ENCODE measurements at places on chromosomes 4 and X. TPM values are rescaled to one million over a fixed set of nuclear protein-coding genes. Genes with fewer than 3 reads are reported as not detected.
A peak's percentile ranks its signal among the peaks of the same experiment; 100 is the strongest.

GRCh38 chr4:145731028-145731427, 51.1 kb downstream of the C4orf51 start:
- no peak for DNase-seq

- no peak for DNase-seq
Observed at GRCh38 chr4:157918036-157918832, 254.6 kb downstream of the GASK1B start.

DNA sequence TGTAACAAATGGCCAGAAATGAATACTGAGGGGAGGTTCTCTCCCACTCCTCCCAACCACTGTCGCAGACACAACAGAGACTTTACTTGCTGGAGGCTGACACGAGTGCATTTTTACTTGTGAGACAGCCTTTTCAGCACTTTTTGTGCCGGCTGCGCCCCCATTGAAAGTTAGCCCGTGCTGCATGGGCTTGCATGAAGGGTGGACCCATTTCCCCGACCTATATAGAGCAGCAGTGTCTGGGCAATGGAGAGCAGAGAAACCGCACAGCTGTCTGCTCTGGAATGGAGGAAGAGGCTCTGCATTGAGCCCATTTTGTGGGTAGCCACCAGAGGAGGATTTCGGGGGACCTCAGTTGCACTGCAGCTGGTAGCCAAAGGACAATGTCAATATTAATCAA, 208.8 kb downstream of the UGT8 start:
- DNase-seq, result no peak

DNA sequence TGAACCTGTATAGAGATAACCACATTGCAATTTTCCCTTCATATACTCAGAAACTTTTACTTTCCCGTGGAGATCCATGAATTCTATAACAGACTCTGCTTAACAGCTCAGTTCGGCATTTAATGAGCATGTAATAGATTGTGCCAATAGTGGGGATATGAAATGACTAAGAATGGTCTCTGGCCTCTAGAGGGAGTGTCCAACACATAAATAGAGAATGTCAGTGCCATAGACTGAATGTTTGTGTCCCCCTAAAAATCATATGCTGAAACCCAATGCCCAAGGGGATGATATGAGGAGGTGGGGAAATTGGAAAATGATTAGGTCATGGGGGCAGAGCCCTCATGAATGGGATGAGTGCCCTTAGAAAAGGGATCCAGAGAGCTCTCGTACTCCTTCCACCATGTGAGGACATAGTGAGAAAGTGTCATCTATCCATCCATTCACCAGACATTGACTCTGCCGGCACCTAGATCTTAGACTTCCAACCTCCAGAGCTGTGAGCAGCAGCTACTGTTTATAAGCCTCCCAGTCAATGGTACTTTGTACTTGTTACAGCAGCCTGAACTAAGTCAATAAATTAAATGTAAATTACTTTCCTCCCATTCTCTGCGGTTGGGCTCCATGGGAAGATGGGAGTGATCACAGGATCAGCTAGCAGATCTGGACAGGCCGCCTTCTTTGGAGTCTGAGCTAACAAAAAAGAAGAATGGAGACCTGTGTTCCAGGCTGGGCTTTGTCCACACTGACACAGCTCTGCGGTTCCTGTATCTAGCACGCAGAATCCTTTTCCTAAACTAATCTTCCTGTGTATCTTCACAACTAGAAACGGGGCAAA, 28.1 kb upstream of the HPSE start:
- peak; percentile 32 for DNase-seq

- peak; percentile 28 for DNase-seq
Observed at GRCh38 chr4:99722006-99722405, 64.4 kb upstream of the C4orf54 start.

- peak; percentile 28 for DNase-seq
Observed at GRCh38 chr4:12889054-12889453, 595.1 kb downstream of the RAB28 start.

DNA sequence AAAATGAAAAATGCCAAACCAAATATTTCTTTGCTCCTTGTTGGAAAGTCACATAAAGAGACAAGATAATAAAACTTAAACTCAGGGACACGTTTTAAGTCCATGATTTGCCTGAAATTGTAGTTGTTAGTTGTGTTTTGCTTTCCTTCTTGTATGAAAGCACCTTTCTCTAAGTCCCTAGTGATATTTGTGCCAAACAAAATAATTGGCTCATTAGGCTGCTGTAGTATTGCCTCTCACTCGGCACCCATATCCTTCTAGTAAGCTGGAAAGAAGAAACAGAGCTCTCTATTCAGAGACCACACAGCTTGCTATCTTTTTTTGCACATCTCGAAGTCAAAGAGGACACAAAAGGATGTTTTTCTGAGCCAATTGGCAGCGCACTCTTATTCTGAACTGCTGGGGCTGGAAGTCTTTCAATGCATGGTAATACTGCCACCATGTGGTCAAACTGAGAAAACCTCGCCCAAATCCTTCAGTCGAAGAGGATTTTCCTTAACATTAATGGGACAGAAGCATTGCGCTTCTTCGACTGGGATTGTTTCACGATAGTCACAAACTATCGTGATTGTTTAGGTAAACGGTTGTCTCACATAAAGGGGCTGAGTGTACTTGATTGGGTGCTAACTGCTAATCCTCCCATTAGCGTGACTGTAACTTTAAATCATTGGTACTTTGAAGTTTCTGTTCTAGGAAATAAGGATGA, 571.9 kb upstream of the LCORL start:
- DNase-seq, result peak; percentile 51

DNA sequence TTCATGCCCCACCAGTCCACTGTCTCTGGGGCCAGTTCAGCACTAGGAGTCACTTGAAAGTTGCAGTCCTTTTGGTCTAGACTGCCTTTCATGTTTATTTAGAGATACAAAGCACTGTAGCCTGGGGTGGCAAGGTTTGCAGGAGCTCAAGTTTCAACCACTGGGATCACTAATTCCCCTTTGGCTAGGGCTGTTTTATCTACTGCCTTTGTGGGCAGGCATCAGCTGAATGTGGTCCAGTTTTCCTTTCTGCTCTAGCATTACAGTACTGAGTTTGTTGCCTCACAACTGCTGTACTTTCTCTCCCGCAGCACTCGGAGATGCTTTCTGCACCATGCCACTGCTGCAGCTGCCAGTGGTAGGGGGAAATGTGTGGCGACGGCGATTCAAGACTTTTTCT, 222.3 kb upstream of the HDX start:
- DNase-seq, result no peak

DNA sequence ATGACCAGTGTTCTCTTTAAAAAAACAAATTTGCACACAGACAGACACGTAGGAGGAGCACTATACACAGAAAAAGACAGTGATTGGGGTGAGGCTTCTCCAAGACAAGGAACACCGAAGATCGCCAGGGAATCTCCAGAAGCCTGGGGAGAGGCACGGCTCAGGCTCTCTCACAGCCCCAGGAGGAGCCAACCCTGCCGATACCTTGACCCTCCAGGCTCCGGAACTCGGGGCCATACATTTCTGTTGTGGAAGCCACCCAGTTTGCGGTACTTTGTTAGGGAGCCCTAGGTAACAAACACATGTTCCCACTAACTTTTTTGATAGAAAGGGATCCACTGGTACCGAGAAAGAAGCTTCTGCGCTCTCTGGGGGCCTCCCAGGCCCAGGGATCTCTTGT, 55.8 kb downstream of the DCTD start:
- DNase-seq, result no peak

GRCh38 chr4:36303426-36304137, 22.2 kb downstream of the DTHD1 start:
- DNase-seq, result no peak

GRCh38 chr4:8742546-8742945, 129.1 kb downstream of the HMX1 start:
- no peak for DNase-seq

- peak; percentile 80 for DNase-seq
Observed at GRCh38 chr4:128524311-128524710, 236.7 kb upstream of the PGRMC2 start.

- no peak for DNase-seq
Observed at GRCh38 chr4:99714179-99714578, 56.6 kb upstream of the C4orf54 start.

DNA sequence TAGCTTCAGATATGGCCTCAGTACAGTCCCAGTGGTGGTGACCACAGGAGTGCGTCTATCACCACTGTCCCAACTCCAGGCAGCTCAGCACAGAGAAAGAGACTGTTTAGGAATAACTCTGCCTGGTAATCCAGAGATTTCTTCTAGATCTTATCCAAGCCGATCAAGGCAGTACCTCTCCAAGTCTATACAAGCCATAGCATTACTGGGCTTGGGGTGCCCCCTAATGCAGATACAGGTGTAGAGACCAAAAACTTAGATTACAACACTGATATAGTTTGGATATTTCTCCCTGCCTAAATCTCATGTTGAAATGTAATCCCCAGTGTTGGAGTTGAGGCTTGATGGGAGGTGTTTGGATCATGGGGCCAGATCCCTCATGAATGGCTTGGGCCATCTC, 100.9 kb downstream of the PTCHD1 start:
- no peak for DNase-seq

DNA sequence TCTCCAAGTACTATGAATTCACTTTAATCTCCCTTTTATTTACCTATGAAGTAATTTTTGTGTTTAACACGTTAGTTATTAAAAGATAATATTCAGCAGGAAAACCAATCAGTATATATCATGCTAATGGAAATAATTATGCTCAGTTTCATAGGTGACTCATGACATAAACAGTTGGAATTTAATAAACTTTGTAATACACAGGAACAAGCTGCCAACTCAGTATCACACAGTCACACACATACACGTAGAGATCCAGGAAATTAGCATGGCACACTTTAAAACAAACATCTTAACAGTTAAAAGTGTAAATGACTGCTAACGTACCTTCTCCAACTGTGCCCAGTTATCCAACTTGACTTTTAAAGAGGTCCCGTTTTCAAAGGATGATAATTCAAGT, 2.3 kb downstream of the SPATA4 start:
- peak; percentile 67 for DNase-seq

DNA sequence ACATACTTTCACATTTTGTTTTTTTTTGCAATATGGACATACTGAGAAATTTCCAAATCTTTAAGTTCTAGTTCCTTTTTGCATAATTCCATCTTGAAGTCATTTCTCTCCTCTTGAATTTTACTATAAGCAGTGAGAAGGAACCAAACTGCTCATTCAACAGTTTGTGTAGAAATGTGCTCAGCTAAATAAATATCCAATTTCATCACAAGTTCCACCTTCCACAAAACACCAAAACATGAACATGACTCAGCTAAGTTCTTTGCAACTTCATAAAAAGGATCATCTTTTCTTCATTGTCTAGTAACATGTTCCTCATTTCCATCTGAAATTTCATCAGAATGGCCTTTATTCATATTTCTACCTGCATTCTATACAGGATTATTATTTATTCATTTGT, 77.3 kb upstream of the FGF13 start:
- no peak for DNase-seq

DNA sequence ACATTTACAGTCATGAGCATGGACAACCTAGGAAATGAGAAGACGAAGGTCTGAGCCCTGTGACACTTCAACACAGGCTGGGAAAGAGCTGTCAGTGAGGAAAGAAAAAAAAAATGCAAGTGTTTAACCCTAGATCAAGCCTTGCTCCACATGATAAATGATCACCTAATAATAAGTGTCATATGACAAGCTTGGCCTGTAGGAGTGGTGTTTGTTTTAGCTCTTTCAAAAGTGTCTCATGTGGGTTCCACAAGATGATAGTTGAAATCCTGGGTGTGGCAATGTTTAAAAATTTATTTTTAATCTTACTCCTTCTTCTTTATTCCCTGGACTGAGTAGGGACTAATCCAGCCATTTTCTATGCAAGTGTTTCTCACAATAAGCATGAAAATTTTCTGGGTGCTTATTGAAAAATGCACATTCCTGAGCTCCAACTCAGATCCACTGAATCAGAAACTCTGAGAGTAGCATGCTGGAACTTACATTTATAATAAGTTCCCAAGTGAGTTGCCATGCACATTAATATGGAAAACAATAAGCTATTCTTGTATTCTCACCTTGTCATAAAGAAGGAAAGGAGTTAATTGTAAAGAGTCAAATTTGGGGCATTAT, 138.3 kb downstream of the AREG start:
- peak; percentile 21 for DNase-seq

GRCh38 chr4:137345597-137345996, 186.7 kb downstream of the PCDH18 start:
- DNase-seq, result no peak

DNA sequence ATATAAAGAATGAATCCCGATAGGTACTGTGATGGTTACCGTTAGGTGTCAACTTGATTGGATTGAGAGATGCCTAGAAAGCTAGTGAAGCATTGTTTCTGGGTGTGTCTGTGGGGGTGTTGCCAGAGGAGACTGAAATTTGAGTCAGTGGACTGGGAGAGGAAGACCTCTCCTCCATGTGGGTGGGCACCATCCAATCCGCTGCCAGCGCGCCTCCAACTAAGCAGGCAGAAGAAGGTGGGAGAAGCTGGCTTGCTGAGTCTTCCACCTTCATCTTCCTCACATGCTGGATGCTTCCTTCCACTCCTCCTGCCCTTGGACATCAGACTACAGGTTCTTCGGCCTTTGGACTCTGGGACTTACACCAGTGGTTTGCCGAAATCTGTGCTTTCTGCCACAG, 40.1 kb downstream of the WFS1 start:
- no peak for DNase-seq

GRCh38 chr4:121227341-121227792, 63.2 kb upstream of the TNIP3 start:
- no peak for DNase-seq

GRCh38 chr4:57037982-57038604, 59.4 kb downstream of the POLR2B start:
- peak; percentile 32 for DNase-seq

DNA sequence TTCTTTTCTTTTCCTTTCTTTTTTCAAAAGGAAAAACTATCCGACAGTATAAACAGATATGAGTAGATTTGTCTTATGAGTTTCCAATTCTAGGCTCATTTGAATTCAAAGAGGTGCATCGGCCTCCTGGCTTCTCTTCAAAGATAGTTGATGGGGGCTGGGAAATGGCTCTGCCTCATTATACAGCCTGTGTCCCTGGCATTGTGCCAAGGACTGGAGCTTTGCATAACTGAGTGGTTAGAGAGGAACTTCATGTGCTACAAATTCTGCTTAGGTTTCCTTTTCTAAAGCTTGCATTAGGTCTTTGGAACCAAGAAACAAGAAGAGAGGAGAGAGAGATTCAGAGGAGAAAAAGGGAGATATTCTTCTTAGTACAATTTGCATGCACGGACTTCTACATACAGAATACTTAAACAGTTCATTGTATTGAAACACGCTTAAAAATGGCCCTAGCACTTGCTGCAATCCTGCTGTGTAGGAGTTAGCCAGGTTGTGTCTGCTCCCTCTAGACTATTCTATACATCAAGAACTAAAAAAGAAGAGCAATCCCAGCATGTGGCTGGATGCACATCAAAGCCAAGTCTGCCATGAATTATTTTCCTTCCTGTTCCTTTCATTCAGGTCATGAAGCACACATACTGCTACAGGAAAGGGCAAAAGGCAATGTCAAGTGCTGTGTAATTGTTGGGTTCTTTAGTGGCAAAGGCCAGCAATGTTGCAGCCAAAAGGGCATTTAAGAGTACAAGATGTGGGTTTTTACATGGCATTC, 70.9 kb downstream of the INTS12 start:
- no peak for DNase-seq

Gene ATP6AP2
- 154 TPM for total RNA-seq

Gene TCEAL6
- total RNA-seq, result not detected

Gene PLXNA3
- total RNA-seq, result 21.2 TPM

Gene GPR119
- not detected for total RNA-seq

Gene MGAT4D
- not detected for total RNA-seq

Gene TMSB15A
- total RNA-seq, result 0.69 TPM

Gene PF4V1
- not detected for total RNA-seq

Gene NCAPG
- total RNA-seq, result 12.7 TPM

Gene POU4F2
- total RNA-seq, result not detected

Gene CFAP299
- not detected for total RNA-seq
